Vagina (tissue), 2 donors: ENCODE measurements at places on chromosomes 12 and 14.
A peak's percentile ranks its signal among the peaks of the same experiment; 100 is the strongest.

GRCh38 chr12:121989276-121990113 is 32.2 kb upstream of the BCL7A start:
- no peak overlapping the region for H3K4me3 ChIP-seq
- no peak for DNase-seq
- no peaks in the 10 kb centered on the region for H3K36me3 ChIP-seq
- no peaks in the 10 kb centered on the region for H3K27me3 ChIP-seq

DNA sequence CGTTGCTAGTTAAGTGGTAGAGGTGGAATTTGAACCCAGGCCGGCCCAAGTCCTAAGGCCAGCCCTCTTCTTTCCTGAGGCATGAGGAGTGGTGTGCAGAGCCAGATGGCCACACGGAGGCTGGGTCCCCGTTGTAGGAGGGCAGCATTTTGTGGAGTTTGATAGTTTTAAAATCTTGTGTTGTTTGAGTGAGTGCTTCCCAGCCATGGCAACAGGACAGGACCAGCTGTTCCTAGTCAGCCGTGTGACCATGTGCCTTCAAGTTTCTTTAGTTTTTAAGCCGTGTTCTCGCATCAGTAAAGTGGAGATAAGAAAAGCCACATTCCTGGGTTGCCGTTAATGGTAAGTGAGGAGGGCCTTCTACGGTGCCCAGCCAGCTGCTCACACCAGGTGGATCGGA is 44.4 kb downstream of the UBE3B start:
- H3K36me3 ChIP-seq, result peaks cover 79% of the 10 kb centered on the region
- DNase-seq, result no peak
- no peaks in the 10 kb centered on the region for H3K27me3 ChIP-seq
- no peak overlapping the region for H3K27ac ChIP-seq

GRCh38 chr14:34171431-34172172 is 220.7 kb upstream of the EGLN3 start:
- no peak overlapping the region for H3K4me3 ChIP-seq
- no peaks in the 10 kb centered on the region for H3K4me1 ChIP-seq
- H3K27ac ChIP-seq, result no peak overlapping the region
- H3K27me3 ChIP-seq, result no peaks in the 10 kb centered on the region
- H3K36me3 ChIP-seq, result no peaks in the 10 kb centered on the region
- no peak for DNase-seq

DNA sequence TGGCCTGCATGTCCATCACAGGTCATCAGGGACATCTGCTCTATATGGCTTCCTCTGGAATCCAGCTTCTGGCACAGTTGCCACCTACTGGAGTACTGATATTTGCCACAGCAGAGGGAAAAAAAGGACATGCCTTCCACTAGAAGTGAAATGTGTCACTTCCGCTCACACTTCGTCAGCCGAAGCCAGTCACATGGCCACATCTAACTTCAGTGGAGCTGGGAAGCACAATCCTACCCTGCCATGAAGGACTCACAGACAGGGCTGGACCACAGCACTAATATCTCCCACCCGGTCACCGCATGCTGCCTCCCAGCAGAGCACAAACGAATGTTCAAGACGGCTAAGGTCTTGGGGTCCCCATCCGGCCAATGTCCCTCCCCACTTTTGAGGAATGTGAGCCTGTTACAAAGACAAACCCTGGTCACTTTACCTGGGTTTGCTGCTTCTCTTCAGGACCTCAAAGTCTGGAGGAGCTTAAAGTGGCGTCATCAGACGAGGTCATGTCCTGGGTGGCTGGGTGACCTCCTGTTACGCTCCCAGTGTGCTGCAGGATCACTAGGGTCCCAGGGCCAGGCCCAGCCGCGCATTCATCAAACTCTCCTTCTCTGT is 98.6 kb downstream of the GCH1 start:
- DNase-seq, result no peak
- H3K4me1 ChIP-seq, result peaks cover 11% of the 10 kb centered on the region
- no peaks in the 10 kb centered on the region for H3K27me3 ChIP-seq
- H3K4me3 ChIP-seq, result no peak overlapping the region
- H3K27ac ChIP-seq, result no peak overlapping the region

- no peaks in the 10 kb centered on the region for H3K27me3 ChIP-seq
- no peak overlapping the region for H3K4me3 ChIP-seq
- peaks cover 14% of the 10 kb centered on the region for H3K4me1 ChIP-seq
- H3K27ac ChIP-seq, result no peak overlapping the region
- no peak for DNase-seq
Measured at GRCh38 chr12:12028668-12029402, 41.9 kb upstream of the BCL2L14 start.

- peaks cover 36% of the 10 kb centered on the region for H3K4me1 ChIP-seq
- H3K4me3 ChIP-seq, result peak overlapping the region; percentile 47
- H3K27ac ChIP-seq, result no peak overlapping the region
- peaks cover 6% of the 10 kb centered on the region for H3K27me3 ChIP-seq
- no peaks in the 10 kb centered on the region for H3K36me3 ChIP-seq
Measured at GRCh38 chr12:57737467-57738460, 778 bp downstream of the AGAP2 start.

- peaks cover 39% of the 10 kb centered on the region for H3K4me1 ChIP-seq
- H3K27ac ChIP-seq, result no peak overlapping the region
- no peak for DNase-seq
Measured at GRCh38 chr12:111584959-111585358, 14.2 kb downstream of the ATXN2 start.

DNA sequence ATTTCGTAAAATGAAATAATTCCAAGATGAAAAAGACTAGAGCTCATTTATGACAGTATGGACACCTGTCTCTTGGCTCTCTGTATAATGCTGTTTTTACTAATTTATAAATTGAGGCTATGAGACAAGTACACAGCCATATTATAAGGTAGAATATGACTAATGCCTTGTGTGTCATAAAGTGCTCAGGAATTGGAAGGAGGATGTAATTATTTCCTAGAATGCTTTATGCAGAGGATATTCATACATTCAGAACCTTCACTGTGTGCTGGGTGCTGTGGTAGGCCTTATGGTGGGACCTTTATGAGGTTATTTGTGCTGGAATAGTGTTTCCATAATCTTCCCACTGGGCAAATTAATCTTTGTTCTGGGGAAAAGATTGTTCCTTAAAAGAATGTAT is 13.3 kb downstream of the PCNX1 start:
- H3K27me3 ChIP-seq, result no peaks in the 10 kb centered on the region
- H3K4me3 ChIP-seq, result no peak overlapping the region
- H3K36me3 ChIP-seq, result no peaks in the 10 kb centered on the region
- H3K27ac ChIP-seq, result no peak overlapping the region
- peaks cover 47% of the 10 kb centered on the region for H3K4me1 ChIP-seq
- DNase-seq, result no peak

GRCh38 chr14:50875359-50876070 is 3.7 kb downstream of the ABHD12B start:
- no peak for DNase-seq
- H3K4me3 ChIP-seq, result no peak overlapping the region
- H3K36me3 ChIP-seq, result no peaks in the 10 kb centered on the region

DNA sequence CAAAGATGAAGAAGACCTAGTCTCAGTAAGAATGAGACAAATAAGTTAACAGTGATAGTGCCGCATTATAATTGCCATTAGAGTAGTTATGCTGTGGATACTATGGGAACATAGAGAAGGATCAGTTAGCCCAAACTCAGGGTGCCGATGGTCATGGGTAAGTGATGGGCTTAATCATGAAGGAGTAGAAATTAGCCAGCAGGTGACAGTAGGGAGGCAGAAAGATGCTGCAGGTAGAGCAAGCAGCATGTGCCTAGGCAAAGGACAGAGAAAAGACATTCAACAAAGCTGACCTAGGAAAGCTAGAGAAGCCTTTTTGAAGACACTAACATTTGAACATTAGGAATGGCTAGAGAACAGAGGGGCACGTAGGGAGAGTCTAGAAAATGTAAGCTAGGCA is 30.6 kb upstream of the PTPRQ start:
- no peaks in the 10 kb centered on the region for H3K4me1 ChIP-seq
- H3K36me3 ChIP-seq, result no peaks in the 10 kb centered on the region
- no peak overlapping the region for H3K4me3 ChIP-seq
- H3K27ac ChIP-seq, result no peak overlapping the region
- no peaks in the 10 kb centered on the region for H3K27me3 ChIP-seq
- DNase-seq, result no peak

- no peak overlapping the region for H3K27ac ChIP-seq
- DNase-seq, result no peak
- H3K36me3 ChIP-seq, result no peaks in the 10 kb centered on the region
Measured at GRCh38 chr12:104514092-104514810, 57.5 kb downstream of the CHST11 start.

DNA sequence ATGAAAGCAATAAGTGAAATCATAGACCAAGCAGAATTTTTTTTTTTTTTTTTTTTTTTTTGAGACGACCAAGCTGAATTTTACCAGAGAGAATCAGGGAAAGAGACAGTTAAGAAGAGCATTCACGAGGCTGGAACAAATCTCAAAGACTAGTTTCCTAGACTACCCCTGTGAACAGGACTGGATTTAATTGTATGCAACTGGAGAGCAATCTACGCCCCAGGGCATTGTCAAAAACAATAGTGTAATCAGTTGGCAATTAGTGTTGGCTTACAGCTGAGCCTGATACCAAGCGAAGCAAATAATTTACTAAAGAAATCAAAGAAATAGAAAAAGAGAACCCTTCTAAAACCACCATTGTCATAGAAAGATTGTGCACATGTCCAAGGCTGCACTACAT is 232.9 kb upstream of the CPNE8 start:
- H3K4me3 ChIP-seq, result no peak overlapping the region
- no peak overlapping the region for H3K27ac ChIP-seq
- no peaks in the 10 kb centered on the region for H3K4me1 ChIP-seq
- H3K36me3 ChIP-seq, result no peaks in the 10 kb centered on the region

- no peak overlapping the region for H3K4me3 ChIP-seq
- no peaks in the 10 kb centered on the region for H3K36me3 ChIP-seq
- H3K27ac ChIP-seq, result no peak overlapping the region
Measured at GRCh38 chr12:45671254-45671653, 58.3 kb upstream of the ARID2 start.

DNA sequence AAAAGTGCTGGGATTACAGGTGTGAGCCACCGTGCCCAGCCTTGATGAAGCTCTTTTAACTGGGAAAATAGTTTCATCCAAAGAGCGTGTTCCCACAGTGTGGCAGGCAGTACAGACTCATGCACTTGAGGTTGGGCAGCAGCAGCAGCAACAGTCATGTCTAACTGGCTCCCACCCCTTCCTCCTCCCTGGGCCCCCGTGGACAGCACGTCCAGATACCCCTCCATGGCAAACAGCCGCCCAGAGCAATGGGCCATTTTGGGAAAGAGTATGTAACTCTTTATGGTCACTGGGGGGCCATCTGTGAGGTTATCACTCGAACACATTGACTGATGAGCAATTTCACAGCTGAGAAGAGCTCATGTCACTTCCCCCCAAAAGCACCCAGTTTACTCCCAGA is 279.1 kb upstream of the NOS1 start:
- H3K4me3 ChIP-seq, result no peak overlapping the region
- H3K27ac ChIP-seq, result no peak overlapping the region
- H3K4me1 ChIP-seq, result no peaks in the 10 kb centered on the region

DNA sequence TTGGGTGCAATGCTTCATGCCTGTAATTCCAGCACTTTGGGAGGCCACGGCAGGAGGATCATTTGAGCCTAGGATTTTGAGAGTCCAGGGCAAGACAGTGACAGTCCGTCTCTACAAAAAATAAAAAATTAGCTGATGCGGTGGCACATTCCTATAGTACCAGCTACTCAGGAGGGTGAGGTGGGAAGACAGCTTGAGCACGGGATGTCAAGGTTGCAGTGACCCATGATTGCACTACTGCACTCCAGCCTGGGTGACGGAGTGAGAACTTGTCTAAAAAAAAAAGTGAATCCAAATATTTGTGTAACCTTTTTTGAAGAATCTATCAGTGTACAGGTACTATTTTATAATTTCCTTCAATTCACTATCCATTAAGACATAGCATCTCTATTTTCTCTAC is 112.5 kb downstream of the DENND5B start:
- H3K27me3 ChIP-seq, result no peaks in the 10 kb centered on the region
- no peak overlapping the region for H3K4me3 ChIP-seq
- H3K36me3 ChIP-seq, result no peaks in the 10 kb centered on the region
- DNase-seq, result no peak
- no peaks in the 10 kb centered on the region for H3K4me1 ChIP-seq

DNA sequence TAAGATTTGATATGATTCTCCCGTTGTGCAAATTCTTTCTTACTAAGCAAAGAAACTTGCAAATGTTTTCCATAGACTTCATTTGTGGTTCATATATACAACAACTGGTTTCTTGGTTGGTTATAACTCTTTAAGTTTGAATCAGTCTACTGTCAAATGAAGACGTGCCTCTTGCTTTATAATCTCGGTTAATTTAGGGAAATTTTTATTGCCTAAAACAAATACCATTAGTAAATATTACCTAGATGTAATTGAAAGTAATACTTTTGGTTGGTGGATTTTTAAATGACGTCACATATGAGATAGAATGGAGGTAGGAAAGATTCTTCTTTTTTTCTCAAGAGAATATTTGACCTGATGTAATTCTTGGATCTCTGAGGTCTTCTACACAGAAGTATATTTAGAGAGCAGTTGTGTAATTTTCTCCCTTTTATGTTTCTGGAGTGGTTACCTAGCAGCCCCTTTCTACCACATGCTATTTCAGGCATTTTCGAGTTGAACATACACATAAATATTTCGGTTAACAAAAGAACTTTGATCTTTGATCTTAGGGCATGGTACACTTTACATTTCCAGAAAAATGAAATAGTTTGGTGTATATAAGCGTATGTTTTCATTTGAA is 1.7 kb downstream of the ATF7IP start:
- H3K4me3 ChIP-seq, result peak overlapping the region; percentile 70
- no peak for DNase-seq
- H3K4me1 ChIP-seq, result peaks cover 24% of the 10 kb centered on the region
- no peaks in the 10 kb centered on the region for H3K27me3 ChIP-seq
- H3K36me3 ChIP-seq, result no peaks in the 10 kb centered on the region

GRCh38 chr12:9649532-9649940 is 20.0 kb upstream of the CLEC2D start:
- H3K4me1 ChIP-seq, result peaks cover 41% of the 10 kb centered on the region
- H3K27ac ChIP-seq, result peak overlapping the region; percentile 94
- DNase-seq, result no peak
- no peaks in the 10 kb centered on the region for H3K27me3 ChIP-seq
- peak overlapping the region; percentile 93 for H3K4me3 ChIP-seq

DNA sequence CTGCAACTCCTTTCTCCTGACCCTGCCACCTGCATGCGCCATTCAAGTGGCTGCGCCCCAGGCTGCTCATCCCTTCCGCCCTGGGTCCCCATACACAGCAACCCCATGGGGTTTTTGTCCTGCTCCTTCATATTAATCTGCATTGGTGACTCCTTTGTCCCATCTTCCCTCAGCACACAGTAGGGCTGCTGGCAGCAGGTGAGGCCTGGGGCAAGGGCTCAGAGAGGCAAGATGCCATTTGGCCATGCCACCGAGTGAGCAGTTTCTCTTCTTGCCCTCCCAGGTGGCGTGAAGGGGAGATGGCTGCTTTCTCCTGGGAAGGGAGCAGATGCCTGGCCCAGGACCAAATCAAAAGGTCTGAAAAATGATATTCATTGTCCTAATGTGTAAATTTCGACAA is 9.1 kb downstream of the RTL1 start:
- H3K27me3 ChIP-seq, result no peaks in the 10 kb centered on the region
- DNase-seq, result no peak
- H3K36me3 ChIP-seq, result no peaks in the 10 kb centered on the region
